Lower lobe of right lung (tissue), 2 donors: ENCODE measurements at places on chromosomes 3 and 15. TPM values are rescaled to one million over a fixed set of nuclear protein-coding genes. Genes with fewer than 3 reads are reported as not detected.

CATSPER2 gene
- 2.7 TPM for total RNA-seq

GOLGA6L22 gene
- total RNA-seq: not detected

CCNB2 gene
- 2.0 TPM for total RNA-seq

ARPIN gene
- total RNA-seq: 30.9 TPM

GOLGA8J gene
- 0.59 TPM for total RNA-seq

ASB14 gene
- total RNA-seq: 0.50 TPM

CORO2B gene
- total RNA-seq: 6.8 TPM

GRCh38 chr3:196638861-196639482 is 522 bp upstream of the NRROS start:
- DNase-seq: no peak
- H3K4me3 ChIP-seq: peak overlapping the region; percentile 72
- H3K27ac ChIP-seq: peak overlapping the region; percentile 86
- H3K36me3 ChIP-seq: no peaks in the 10 kb centered on the region

DNA sequence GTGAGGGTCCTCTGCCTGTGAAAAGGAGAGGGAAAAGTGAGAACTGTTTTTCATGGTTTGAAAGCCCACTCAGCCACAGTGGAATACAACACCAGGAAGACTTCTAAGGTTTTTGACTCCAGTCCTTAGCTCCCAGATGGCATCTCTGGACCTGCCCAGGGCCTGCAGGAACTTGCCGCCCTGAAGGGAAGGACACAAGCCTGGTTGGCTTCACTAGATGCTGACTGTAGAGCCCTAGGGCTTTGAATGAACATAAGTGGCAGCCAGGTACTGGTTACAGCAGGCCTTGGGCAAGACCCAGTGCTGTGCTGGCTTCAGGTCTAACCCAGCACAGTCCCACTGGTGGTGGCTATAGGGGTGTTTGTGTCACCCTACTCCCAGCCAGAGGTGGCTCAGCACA is 21.3 kb upstream of the TMEM266 start:
- no peaks in the 10 kb centered on the region for H3K4me1 ChIP-seq
- no peak overlapping the region for H3K27ac ChIP-seq
- H3K27me3 ChIP-seq: no peaks in the 10 kb centered on the region
- no peak for DNase-seq
- H3K4me3 ChIP-seq: no peak overlapping the region

DNA sequence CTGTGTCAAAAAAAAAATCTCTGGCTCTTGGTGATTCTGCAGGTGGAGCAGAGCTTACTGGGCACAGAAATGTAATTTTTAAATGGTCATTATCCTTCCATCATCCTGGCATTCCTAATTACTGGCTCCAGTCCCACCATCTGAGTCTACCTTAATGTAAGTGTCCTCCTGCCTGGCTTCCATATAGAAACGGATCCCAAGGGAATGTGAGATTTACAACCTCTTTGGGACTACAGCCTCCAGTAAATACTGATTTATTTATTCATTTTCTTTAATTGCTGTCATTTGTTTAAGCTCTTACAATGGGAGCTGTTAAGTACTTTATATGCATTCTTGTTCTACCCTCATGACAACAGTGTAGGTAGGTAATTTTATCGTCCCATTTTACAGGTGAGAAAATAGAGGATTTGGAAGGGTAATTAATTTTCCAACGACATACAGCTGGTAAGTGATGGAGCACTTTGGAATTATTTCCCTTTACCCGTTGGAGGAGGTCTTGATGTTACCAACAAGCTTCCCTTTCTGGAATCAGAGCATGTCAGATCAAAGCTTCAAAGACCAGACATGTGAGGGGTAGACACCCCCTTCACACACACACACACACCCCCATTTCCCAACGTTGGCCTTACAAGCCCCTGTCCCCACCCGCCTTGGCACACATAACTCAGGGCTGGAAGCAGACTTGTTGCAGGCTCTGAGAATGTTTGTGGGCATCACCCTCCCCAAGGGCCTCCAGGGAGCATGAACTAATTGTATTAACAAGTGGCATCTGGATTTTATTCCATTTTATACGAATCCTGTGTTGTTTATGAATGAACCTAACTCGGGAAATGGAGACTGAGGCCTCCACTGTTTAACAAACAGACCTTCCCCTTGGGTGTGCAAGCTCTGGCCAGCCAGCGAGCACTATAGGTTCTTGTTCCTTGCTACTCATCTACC is 116.9 kb downstream of the ALDH1A2 start:
- H3K4me3 ChIP-seq: no peak overlapping the region
- DNase-seq: no peak
- H3K27me3 ChIP-seq: peaks cover 3% of the 10 kb centered on the region
- no peak overlapping the region for H3K27ac ChIP-seq

DNA sequence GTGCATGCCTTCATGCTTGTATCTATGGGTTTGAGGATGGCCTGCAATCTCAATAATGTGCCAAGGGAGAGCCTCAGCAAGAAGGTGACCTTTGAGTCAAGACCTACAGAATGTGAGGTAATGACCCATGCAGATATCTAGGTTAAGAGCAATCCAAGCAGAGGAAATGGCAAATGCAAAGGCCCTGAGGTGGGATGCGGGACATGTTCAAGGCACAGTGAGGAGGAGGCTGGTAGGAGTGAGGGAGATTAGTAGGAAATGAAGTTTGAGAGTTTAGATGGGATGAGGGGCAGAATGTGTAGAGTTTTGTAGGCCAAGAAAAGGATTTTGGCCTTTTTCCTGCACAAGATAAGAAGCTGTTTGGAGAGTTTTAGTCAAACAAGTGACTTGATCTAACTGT is 4.7 kb upstream of the MAP2K5 start:
- DNase-seq: no peak
- no peaks in the 10 kb centered on the region for H3K36me3 ChIP-seq
- no peak overlapping the region for H3K4me3 ChIP-seq
- H3K27ac ChIP-seq: no peak overlapping the region

DNA sequence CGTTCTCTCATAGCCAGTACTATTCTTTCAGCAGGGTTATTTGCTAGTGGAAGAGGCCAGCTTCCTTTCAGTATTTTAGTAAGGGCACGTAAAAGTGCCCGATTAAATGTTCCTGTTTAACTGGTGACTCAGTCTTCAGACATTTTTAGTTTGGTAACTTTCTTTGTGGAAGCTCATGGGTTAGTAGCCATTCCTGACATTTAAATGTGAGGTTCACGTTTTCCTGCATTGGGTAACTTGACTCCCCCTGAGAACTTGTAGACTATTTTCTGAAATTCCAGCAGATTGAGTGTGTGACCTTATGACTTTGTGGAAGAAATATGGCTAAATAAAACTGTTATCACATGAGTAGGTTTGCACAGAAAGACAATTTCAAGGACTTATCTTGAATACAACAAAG is 16.9 kb downstream of the ABHD2 start:
- no peak for DNase-seq
- H3K27me3 ChIP-seq: no peaks in the 10 kb centered on the region
- peaks cover 69% of the 10 kb centered on the region for H3K4me1 ChIP-seq
- peak overlapping the region; percentile 19 for H3K27ac ChIP-seq
- no peak overlapping the region for H3K4me3 ChIP-seq

GRCh38 chr15:58840048-58840447 is 68.9 kb downstream of the MINDY2 start:
- no peak for DNase-seq
- no peaks in the 10 kb centered on the region for H3K4me1 ChIP-seq
- no peak overlapping the region for H3K27ac ChIP-seq

GRCh38 chr15:27017168-27017809 is 46.3 kb downstream of the GABRG3 start:
- H3K4me3 ChIP-seq: no peak overlapping the region
- H3K27ac ChIP-seq: no peak overlapping the region
- H3K4me1 ChIP-seq: no peaks in the 10 kb centered on the region
- H3K36me3 ChIP-seq: no peaks in the 10 kb centered on the region
- no peak for DNase-seq

- no peak for DNase-seq
- peak overlapping the region; percentile 53 for H3K27ac ChIP-seq
- H3K27me3 ChIP-seq: no peaks in the 10 kb centered on the region
- no peak overlapping the region for H3K4me3 ChIP-seq
- no peaks in the 10 kb centered on the region for H3K36me3 ChIP-seq
Measured at GRCh38 chr3:45546716-45547701, 47.5 kb upstream of the LIMD1 start.

DNA sequence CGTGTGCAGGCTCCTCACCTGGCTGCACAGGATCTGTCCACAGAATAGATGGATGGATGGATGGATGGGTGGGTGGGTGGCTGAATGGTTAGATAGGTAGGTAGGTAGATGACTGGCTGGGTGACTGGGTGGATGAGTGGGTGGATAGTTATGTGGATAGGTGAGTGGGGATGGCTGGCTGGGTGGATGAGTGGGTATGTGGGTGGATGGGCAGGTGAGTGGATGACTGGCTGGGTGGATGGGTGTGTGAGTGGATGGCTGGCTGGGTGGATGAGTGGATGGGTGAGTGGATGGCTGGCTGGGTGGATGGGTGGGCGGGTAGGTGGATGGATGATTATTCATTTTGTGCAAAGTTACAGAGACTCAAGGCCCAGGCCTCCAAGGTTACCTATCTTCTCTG is 172.9 kb upstream of the CTDSPL start:
- H3K27ac ChIP-seq: no peak overlapping the region
- no peak overlapping the region for H3K4me3 ChIP-seq
- no peaks in the 10 kb centered on the region for H3K27me3 ChIP-seq
- peaks cover 12% of the 10 kb centered on the region for H3K36me3 ChIP-seq

DNA sequence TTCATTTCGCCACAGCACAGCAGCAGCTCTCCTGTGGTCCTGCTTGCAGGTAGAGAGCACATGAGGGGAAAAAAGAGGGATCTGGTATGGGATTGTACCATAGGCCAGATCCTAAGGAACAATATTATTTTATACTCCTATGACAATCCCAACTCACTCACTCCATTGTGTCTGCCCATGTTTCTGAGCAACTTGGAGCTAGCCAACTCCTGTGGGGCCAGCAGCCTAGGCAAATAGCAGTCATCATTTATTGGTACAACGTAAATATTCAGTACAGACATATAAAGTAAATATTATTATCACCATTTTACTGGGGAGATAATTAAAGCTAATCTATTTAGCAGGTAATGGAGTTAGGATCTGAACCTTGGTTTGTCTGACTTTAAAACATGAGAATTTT is 148.4 kb downstream of the MECOM start:
- no peak overlapping the region for H3K27ac ChIP-seq
- no peaks in the 10 kb centered on the region for H3K27me3 ChIP-seq
- H3K4me3 ChIP-seq: no peak overlapping the region
- H3K36me3 ChIP-seq: no peaks in the 10 kb centered on the region
- H3K4me1 ChIP-seq: no peaks in the 10 kb centered on the region
- DNase-seq: no peak

- no peaks in the 10 kb centered on the region for H3K27me3 ChIP-seq
- peak overlapping the region; percentile 82 for H3K27ac ChIP-seq
- peaks cover 16% of the 10 kb centered on the region for H3K4me1 ChIP-seq
- H3K4me3 ChIP-seq: peak overlapping the region; percentile 100
- peaks cover 33% of the 10 kb centered on the region for H3K36me3 ChIP-seq
Measured at GRCh38 chr3:119469418-119470189, 841 bp downstream of the POGLUT1 start.

DNA sequence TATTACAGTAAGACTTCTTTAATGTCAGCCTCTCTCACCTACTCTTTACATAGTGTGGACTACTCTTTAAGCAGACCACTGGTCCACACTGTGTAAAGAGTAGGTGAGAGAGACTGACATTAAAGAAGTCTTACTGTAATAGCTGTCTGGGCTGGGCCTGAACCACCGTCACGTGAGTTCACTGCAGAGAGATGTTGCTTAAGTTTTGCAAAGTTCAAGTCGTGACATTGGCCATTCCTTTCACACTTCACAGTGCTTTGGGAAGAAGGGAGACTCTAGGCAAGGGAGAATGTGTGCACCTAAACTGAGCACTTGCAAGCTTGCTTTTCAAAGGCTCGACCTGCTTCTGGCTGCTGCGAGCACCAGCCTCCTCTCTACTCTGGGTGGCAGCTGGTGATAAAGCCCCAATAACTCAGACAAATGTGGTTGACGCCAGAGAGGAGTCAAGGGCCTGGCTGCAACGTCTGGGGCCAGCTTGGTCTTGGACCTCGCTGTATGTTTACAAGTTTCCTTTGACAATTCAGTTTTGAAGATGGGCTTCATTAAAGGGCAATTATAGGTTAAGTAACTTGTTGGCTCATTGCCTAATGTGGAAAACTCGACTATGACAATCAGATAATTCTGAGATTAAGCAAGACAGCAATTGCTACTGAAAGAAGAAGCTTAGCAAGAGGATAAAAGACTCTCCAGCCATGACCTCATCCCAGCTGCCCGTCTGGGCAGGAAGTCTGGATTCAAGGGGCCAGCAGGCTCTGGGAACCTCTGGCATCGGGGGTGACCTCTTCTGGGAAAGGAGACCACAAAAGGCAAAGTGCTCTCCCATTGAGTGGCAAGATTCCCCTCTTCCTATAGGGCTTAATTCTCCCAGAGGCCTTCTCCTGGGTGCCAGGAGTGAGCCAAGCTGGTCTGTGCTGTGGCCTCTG is 242.1 kb upstream of the TLE3 start:
- DNase-seq: peak; percentile 65
- H3K27me3 ChIP-seq: no peaks in the 10 kb centered on the region
- no peaks in the 10 kb centered on the region for H3K36me3 ChIP-seq
- H3K4me1 ChIP-seq: peaks cover 8% of the 10 kb centered on the region
- H3K4me3 ChIP-seq: no peak overlapping the region
- H3K27ac ChIP-seq: peak overlapping the region; percentile 52

- peaks cover 73% of the 10 kb centered on the region for H3K4me1 ChIP-seq
- peak overlapping the region; percentile 66 for H3K27ac ChIP-seq
- H3K4me3 ChIP-seq: no peak overlapping the region
- no peaks in the 10 kb centered on the region for H3K36me3 ChIP-seq
Measured at GRCh38 chr3:172126741-172127140, 87.4 kb downstream of the FNDC3B start.

GRCh38 chr15:46278062-46278461 is 643.2 kb downstream of the SQOR start:
- H3K27me3 ChIP-seq: no peaks in the 10 kb centered on the region
- no peaks in the 10 kb centered on the region for H3K36me3 ChIP-seq
- no peak overlapping the region for H3K27ac ChIP-seq
- no peak overlapping the region for H3K4me3 ChIP-seq
- H3K4me1 ChIP-seq: no peaks in the 10 kb centered on the region
- no peak for DNase-seq

- H3K4me1 ChIP-seq: no peaks in the 10 kb centered on the region
- H3K4me3 ChIP-seq: no peak overlapping the region
- no peaks in the 10 kb centered on the region for H3K27me3 ChIP-seq
- H3K27ac ChIP-seq: no peak overlapping the region
Measured at GRCh38 chr15:95446854-95447253, 883.6 kb upstream of the NR2F2 start.

- no peak for DNase-seq
- H3K4me1 ChIP-seq: no peaks in the 10 kb centered on the region
- no peak overlapping the region for H3K4me3 ChIP-seq
- no peak overlapping the region for H3K27ac ChIP-seq
Measured at GRCh38 chr3:6605227-6605626, 255.7 kb upstream of the GRM7 start.

GRCh38 chr15:85730001-85730820 is 64.5 kb downstream of the KLHL25 start:
- H3K4me1 ChIP-seq: peaks cover 20% of the 10 kb centered on the region
- peaks cover 100% of the 10 kb centered on the region for H3K36me3 ChIP-seq
- no peak overlapping the region for H3K4me3 ChIP-seq
- no peak for DNase-seq
